ENCODE measurements at places on chromosomes 16 and 17. TPM values are rescaled to one million over a fixed set of nuclear protein-coding genes. Genes with fewer than 3 reads are reported as not detected.

Gene ZPBP2
- not detected for total RNA-seq

Gene LGALS9B
- total RNA-seq = not detected

Gene CCL4
- not detected for total RNA-seq

Gene SLC22A31
- 8.1 TPM for total RNA-seq

Gene TBC1D26
- total RNA-seq = 0.83 TPM

Gene CHST4
- 6.8 TPM for total RNA-seq

Gene SEC14L5
- 4.1 TPM for total RNA-seq

GRCh38 chr17:77763023-77763422 is 195.5 kb upstream of the TNRC6C start:
- H3K36me3 ChIP-seq = 0 out of 2 replicates have a peak, but pooled peaks cover 4% of the 10 kb centered on the region
- no peak overlapping the region for H3K4me3 ChIP-seq
- no peaks in the 10 kb centered on the region for H3K27me3 ChIP-seq
- no peak overlapping the region for H3K27ac ChIP-seq

DNA sequence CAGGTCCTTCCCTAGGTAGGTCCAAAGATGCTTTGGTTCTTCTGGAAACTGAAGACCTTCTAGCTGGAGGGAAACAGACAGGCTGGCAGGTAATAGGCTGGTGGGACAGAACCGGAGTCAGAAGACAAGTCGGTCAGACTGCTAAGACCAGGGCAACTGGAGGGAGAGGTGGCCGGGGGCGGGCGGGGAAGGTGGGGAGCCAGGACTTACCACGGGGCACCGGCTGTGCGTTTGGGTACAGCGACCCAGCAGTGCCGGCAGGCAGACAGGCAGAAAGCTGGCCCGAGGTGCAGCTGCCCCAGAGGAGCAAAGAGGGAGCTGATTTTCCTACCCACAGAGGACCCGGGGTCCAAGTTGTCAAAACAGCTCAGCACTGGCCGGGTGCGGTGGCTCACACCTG is 575 bp downstream of the SLC52A1 start:
- peak; percentile 30 for DNase-seq
- H3K4me3 ChIP-seq = no peak overlapping the region
- H3K27ac ChIP-seq = no peak overlapping the region
- H3K4me1 ChIP-seq = no peaks in the 10 kb centered on the region

- no peak overlapping the region for H3K27ac ChIP-seq
- no peak for DNase-seq
- H3K27me3 ChIP-seq = no peaks in the 10 kb centered on the region
- H3K4me1 ChIP-seq = no peaks in the 10 kb centered on the region
- no peaks in the 10 kb centered on the region for H3K36me3 ChIP-seq
Observed at GRCh38 chr17:58153671-58154070, 5.5 kb downstream of the OR4D1 start.

GRCh38 chr17:62083651-62084050 is 18.6 kb upstream of the MED13 start:
- H3K4me1 ChIP-seq = no peaks in the 10 kb centered on the region
- H3K27me3 ChIP-seq = no peaks in the 10 kb centered on the region
- no peaks in the 10 kb centered on the region for H3K36me3 ChIP-seq
- H3K4me3 ChIP-seq = no peak overlapping the region

DNA sequence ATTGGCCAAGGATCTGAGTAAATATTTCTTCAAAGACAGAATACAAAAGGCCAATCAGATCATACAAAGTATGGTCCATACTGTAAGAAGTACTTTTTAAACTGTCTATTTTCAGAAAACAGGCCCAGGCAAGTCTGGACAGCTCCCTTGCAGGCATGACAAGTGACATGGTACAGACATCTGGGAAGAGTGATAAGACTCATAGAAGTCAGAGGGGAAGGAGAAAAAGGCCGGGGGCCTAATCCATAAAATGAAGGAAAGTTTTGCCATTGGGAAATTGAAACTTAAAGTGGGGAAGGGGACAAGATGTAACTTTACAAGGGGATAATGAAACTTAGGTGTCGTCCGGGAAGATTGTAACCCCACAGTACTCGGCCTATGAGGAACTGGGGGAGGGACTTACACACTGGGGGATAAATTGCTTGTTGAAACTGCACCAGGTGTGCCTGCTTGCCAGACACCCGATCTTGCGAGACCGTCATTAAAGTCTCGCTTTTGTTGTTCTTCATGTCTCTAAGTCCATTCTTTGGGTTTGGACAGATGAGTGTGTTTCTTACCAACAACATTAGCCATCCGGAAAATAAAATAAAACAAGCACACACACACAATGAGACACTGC is 684.0 kb downstream of the CDH11 start:
- DNase-seq = peak; percentile 28
- no peaks in the 10 kb centered on the region for H3K4me1 ChIP-seq
- H3K36me3 ChIP-seq = peaks cover 11% of the 10 kb centered on the region
- no peak overlapping the region for H3K27ac ChIP-seq

DNA sequence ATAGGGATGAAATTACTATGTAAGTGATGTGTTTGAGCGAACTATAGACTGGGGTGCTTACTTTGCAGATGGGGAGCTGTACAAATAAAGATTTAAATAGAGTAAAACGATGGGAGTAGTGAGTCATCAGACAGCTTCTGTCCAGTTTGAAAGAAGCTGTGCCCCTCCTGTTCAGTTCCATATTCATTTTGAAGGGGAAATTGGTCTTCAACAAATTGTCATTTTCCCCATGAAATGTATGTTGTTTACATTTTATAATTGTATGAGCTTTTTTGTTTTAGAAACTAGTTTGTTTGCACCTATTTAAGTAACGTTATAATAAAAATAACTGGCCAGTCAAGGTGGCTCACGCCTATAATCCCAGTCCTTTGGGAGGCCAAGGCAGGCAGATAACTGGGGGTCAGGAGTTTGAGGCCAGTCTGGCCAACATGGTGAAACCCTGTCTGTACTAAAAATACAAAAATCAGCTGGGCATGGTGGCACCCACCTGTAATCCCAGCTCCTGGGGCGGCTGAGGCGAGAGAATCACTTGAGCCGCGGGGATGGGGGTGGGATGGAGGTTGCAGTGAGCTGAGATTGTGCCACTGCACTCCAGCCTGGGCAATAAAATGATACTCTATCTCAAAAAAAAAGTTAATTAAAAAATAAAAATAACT is 20.2 kb downstream of the SEC14L1 start:
- peaks cover 2% of the 10 kb centered on the region for H3K36me3 ChIP-seq
- H3K4me1 ChIP-seq = peaks cover 9% of the 10 kb centered on the region
- no peaks in the 10 kb centered on the region for H3K27me3 ChIP-seq

- no peaks in the 10 kb centered on the region for H3K27me3 ChIP-seq
- H3K27ac ChIP-seq = no peak overlapping the region
- no peaks in the 10 kb centered on the region for H3K4me1 ChIP-seq
- no peak overlapping the region for H3K4me3 ChIP-seq
Observed at GRCh38 chr16:386641-387156, 4.9 kb upstream of the PGAP6 start.

DNA sequence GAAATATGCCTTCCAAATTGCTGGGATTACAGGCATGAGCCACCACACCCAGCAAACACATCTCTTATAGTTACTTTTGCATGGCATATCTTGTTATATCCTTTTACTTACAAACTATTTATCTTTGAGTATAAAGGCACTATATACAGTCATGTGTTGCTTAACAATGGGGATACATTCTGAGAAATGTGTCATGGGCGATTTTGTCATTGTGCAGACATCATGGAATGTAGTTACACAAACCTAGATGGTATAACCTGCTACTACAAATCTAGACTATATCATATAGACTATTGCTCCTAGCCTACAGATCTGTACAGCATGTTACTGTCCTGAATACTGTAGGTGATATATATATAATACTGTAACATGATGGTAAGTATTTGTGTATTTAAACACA is 43.6 kb downstream of the BCL7C start:
- H3K4me1 ChIP-seq = no peaks in the 10 kb centered on the region
- no peak overlapping the region for H3K27ac ChIP-seq
- H3K4me3 ChIP-seq = no peak overlapping the region
- 0 out of 2 replicates have a peak, but pooled peaks cover 2% of the 10 kb centered on the region for H3K27me3 ChIP-seq

- peak overlapping the region; percentile 78 for H3K4me3 ChIP-seq
- no peaks in the 10 kb centered on the region for H3K36me3 ChIP-seq
- peaks cover 58% of the 10 kb centered on the region for H3K27me3 ChIP-seq
- no peak overlapping the region for H3K27ac ChIP-seq
- peaks cover 8% of the 10 kb centered on the region for H3K4me1 ChIP-seq
Observed at GRCh38 chr17:76076146-76076764, 1.7 kb downstream of the GALR2 start.

DNA sequence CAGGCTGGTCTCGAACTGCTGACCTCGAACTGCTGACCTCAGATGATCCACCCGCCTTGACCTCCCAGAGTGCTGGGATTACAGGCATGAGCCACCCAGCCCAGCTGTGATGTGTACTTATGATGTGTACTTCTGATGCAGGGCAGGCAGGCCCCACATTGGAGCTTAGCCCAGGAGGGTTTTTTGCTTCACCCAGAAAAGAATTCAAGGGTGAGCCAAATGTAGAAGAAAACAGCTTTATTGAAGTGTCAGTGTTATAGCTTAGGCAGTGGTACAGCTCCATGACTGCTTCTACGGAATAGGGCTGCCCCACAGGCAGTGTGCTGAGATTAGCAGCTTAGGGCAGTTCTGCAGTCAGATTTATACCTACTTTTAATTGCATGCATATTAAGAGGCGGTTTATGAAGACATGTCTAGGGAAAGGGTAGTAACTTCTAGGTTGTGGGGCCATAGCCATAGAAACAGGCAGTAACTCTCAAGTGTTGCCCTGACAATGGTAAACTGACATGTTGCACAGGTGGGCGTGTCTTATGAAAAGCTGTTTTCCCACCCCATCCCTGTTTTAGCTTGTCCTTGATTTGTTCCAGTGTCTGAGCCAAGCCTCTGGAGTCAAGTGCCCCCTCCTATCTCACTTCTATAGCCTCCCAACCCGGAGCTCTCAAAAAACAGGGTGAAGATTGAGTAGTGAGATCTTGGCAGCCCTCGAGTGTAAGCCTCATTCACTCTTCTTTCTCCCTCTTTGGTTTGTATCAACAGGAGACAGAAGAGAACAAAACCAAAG is 24.1 kb upstream of the POLR3E start:
- H3K27me3 ChIP-seq = no peaks in the 10 kb centered on the region
- no peaks in the 10 kb centered on the region for H3K4me1 ChIP-seq
- no peak for DNase-seq

DNA sequence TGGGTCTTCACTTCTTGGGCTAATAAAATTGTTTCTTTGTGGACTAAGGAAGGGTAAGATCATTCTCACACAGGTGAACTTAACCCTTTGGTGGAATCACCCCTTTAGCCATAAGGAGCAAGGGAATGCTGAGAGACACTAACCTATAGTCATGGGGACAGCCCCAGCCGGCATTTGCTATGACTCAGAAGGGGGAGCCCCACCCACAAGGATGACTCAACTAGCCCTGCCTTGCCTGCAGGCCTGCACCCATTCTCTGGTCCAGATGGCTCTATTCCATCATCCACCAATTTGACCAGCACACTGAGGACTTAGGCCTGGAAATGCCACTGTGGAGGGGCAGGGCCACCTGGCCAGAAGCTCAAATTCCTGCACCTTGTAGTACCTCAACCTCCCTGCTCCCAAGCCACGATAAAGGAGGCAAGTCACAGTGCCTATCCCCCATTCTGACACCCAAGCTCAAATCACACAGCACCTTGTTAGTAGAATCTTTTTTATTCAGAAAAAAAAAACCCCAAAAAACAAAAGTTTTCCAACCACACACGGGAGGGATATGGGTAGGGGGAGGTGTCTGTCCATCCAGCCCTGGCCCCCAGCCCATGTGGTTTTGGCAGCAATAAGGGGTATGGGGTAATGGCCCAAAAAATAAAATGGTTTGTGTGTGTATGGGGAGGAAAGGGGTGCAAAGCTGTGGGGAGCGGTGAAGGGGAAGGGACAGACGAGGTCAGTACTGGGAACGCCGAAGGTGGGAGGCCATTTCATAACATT is 3.0 kb downstream of the PFN1 start:
- H3K36me3 ChIP-seq = peaks cover 32% of the 10 kb centered on the region
- peak; percentile 80 for DNase-seq
- peak overlapping the region; percentile 100 for H3K4me3 ChIP-seq
- no peaks in the 10 kb centered on the region for H3K4me1 ChIP-seq

DNA sequence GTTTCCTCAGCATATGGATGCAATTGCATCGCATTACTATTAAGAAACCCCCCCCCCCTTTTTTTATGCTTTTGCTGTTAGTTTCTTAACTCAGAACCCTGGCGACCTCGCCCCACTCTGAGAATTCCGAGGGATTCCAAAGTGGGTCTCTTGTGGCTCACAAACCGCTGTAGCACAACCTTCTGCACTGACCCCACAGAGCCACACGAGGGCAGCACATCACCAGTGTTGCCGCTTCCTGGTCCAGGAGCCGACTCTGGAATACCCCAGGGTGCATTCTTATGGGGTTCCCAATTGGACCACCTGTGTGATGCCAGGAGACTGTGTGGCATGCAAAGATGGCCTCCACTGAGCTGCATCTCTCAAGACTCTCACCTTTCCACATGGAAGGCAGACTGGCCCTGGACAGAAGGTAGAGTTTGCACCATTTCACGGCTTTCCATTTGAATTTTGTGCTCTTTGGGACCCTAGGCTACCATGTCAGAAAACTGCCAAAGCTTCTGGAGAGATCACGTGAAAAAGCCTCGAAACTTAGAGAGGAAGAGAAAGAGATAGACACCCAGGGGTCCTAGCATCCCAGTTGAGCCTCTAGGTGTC is 432.7 kb upstream of the ASIC2 start:
- DNase-seq = peak; percentile 84
- H3K27me3 ChIP-seq = no peaks in the 10 kb centered on the region
- H3K4me1 ChIP-seq = no peaks in the 10 kb centered on the region
- peaks cover 9% of the 10 kb centered on the region for H3K36me3 ChIP-seq
- H3K4me3 ChIP-seq = no peak overlapping the region

DNA sequence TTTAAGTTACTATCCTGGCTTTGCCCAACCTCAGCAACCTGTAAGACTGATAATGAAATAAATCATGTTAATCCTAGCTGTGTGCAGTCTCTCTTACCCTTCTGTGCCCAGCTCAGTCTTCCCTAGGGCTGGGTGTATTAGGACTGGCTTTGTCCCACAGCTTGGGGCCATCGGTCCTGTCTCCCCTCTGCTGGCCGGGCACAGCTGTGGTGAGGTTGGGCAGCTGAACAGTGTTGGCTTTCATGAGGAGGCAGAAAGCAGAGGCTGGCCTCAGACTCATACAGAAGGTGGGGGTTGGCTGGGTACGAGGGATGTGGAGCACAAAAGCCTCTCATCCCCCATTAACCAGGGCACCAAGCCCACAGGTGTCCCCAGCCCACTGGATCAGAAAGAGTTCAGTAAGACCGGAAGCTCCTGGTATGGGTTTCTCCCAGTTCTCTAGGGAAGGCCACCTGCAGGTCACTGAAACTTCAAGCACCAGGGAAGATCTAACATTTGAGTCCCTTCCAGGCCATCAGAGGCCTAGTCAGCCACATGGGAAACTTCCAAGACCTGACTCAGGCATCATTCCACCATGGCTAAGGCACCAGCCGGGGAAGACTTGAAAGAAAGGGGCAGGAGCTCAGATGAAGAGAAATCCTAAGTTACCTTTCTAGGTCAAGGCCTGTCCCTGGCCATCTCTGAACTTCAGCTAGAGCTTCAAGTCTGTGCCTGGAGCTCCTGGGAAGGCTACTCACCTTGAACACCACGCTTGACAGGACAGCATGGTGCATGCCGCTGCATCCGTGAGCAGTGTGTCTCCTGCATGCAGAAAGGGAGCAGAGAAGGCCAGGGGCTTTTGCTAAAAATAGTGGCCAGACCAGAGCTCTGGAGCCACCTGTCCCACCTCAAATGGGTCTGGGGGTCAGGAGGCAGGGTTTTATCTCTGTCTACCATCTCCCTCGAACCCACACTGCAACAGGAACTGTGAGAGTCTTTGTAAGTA is 8.8 kb downstream of the CNP start:
- no peaks in the 10 kb centered on the region for H3K27me3 ChIP-seq
- no peak overlapping the region for H3K27ac ChIP-seq
- H3K36me3 ChIP-seq = peaks cover 88% of the 10 kb centered on the region

- peaks cover 15% of the 10 kb centered on the region for H3K36me3 ChIP-seq
- no peak overlapping the region for H3K27ac ChIP-seq
- peaks cover 2% of the 10 kb centered on the region for H3K4me1 ChIP-seq
- peak; percentile 92 for DNase-seq
- no peaks in the 10 kb centered on the region for H3K27me3 ChIP-seq
Observed at GRCh38 chr16:397736-398332, 835 bp downstream of the NME4 start.

All from H9 (cell line).